Aorta (tissue), 5 donors: ENCODE measurements at places on chromosomes 7 and 10. TPM values are rescaled to one million over a fixed set of nuclear protein-coding genes. Genes with fewer than 3 reads are reported as not detected.

Gene OR2A12
- total RNA-seq: not detected

Gene IRF5
- 9.6 TPM for total RNA-seq

Gene ZNRF2
- total RNA-seq: 21.1 TPM

Gene GRID1
- 3.8 TPM for total RNA-seq

DNA sequence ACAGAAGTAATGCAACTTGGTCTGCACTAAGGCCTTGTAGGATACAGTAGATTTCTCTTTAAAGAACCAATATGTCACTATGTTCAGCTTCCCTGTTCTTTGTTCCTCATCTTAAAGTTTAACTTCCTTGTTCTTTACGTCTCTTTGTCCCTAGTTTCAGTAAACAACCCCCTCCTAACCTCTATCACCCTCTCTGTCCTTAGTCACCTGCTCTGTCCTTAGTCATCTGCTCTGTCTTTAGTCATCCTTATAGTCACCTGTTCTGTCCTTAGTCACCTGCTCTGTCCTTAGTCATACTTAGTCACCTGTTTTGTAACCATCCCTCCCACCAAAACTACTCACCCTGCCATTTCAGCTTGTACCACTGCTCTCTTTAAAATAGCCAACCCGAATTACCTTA is 144.6 kb upstream of the TMEM106B start:
- H3K4me3 ChIP-seq: no peak overlapping the region
- no peaks in the 10 kb centered on the region for H3K4me1 ChIP-seq
- no peak for DNase-seq
- no peaks in the 10 kb centered on the region for H3K36me3 ChIP-seq
- no peaks in the 10 kb centered on the region for H3K27me3 ChIP-seq

- no peaks in the 10 kb centered on the region for H3K36me3 ChIP-seq
- H3K4me3 ChIP-seq: no peak overlapping the region
- no peaks in the 10 kb centered on the region for H3K27me3 ChIP-seq
- DNase-seq: no peak
Observed at GRCh38 chr10:15324611-15325010, 46.5 kb downstream of the FAM171A1 start.

- DNase-seq: peak; percentile 42
- no peak overlapping the region for H3K27ac ChIP-seq
- H3K4me1 ChIP-seq: no peaks in the 10 kb centered on the region
- no peaks in the 10 kb centered on the region for H3K36me3 ChIP-seq
Observed at GRCh38 chr10:129968020-129968852, 4.2 kb upstream of the EBF3 start.

DNA sequence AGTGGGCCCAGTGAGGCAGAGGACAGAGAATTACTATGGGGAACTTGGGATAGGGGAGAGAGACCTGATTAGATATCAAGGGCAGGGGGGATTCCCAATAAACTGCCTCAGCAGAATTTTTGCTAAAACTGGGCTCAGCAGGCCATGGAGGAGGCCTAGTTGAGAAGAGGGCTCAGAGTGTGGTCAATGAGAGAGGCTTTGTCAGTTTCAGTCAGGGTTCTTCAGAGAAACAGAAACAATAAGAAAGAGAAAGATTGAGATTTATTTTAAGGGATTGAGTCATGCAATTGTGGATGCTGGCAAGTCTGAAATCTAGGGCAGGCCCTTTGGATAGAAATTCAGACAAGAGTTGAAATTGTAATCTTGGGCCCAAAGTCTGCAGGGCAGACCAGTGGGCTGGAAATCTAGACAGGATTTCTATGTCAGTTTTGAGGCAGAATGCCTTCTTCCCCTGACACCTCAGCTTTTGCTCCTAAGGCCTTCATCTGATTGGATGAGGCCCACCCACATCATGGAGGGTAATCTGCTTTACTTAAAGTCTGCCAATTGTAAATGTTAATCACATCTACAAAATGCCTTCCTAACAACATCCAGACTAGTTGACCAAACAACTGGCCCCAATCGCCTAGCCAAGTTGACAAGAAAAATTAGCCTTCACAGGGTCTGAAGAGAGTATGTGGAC is 33.5 kb upstream of the CCSER2 start:
- no peaks in the 10 kb centered on the region for H3K36me3 ChIP-seq
- DNase-seq: no peak
- H3K4me3 ChIP-seq: no peak overlapping the region
- peaks cover 11% of the 10 kb centered on the region for H3K4me1 ChIP-seq

GRCh38 chr10:47031211-47031900 is 120.1 kb downstream of the PTPN20 start:
- H3K4me3 ChIP-seq: no peak overlapping the region
- no peaks in the 10 kb centered on the region for H3K36me3 ChIP-seq
- H3K4me1 ChIP-seq: no peaks in the 10 kb centered on the region
- peak; percentile 66 for DNase-seq
- H3K27ac ChIP-seq: no peak overlapping the region
- H3K27me3 ChIP-seq: no peaks in the 10 kb centered on the region

DNA sequence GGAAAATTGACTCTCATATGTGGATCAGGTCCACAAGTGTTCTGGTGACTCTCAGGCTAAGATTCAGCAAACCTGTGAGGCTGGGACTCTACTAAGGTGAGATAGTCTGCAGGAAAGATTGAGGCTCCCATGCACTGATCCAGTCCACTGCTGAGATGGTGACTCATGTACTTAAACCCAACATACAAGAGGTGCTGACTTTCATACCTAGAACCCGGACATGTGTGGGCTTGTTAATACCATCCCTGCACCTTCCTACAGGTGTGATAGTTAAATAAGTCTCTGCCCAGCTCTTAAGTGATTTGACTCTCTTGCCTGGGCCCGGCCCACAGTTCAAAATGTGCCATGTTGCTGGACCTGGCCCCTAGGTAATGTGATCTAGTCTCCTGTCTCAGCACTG is 27.1 kb upstream of the ZNF107 start:
- no peak overlapping the region for H3K27ac ChIP-seq
- no peaks in the 10 kb centered on the region for H3K27me3 ChIP-seq
- no peaks in the 10 kb centered on the region for H3K36me3 ChIP-seq
- H3K4me1 ChIP-seq: no peaks in the 10 kb centered on the region
- DNase-seq: no peak

DNA sequence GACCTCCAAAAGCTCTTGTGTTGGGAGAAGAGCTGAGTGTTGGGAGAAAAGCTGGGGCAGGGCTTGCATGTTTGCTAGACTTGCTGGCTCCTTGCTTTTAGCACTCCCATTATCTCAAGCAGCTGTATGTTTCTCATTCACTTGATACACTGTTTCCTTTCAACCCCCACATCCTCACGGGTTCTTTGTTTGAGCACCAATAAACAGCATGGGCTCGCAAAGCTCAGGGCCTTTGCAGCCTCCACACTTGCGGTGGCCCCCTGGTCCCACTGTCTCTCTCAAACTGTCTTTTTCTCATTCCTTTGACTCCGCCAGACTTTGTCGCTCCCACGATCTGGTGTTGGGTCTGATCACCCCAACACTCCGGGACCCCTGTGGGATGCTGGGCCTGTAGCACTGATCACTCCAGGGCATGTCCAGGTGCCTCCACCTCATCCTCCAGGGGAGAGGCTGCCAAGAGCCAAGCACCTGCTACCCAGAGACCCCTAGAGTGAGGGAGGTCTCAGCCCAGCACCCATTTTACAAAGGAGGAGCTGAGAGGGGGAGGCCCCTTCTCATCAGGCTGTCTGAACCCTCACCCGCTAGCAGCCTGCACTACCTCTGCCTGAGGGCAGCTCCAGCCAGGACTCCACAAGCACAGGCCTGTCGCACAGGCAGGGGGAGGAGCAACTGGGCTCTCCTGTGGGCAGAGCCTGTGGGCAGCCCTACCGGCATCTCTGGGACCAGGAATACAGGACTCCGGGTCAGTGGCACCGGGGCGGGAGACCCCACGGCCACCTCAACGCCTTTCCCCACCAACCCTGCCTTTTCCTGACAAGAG is 49.1 kb upstream of the MSMB start:
- H3K4me3 ChIP-seq: no peak overlapping the region
- no peak overlapping the region for H3K27ac ChIP-seq
- no peaks in the 10 kb centered on the region for H3K36me3 ChIP-seq
- H3K4me1 ChIP-seq: no peaks in the 10 kb centered on the region
- DNase-seq: no peak
